ENCODE measurements at places on chromosomes 2 and 18.

DNA sequence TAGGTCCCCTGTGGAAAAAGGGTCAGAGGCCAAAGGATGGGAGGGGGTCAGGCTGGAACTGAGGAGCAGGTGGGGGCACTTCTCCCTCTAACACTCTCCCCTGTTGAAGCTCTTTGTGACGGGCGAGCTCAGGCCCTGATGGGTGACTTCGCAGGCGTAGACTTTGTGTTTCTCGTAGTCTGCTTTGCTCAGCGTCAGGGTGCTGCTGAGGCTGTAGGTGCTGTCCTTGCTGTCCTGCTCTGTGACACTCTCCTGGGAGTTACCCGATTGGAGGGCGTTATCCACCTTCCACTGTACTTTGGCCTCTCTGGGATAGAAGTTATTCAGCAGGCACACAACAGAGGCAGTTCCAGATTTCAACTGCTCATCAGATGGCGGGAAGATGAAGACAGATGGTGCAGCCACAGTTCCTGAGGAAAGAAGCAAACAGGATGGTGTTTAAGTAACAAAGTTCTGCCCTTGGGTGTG is 165.8 kb downstream of the RPIA start:
- DNase-seq = no peak

DNA sequence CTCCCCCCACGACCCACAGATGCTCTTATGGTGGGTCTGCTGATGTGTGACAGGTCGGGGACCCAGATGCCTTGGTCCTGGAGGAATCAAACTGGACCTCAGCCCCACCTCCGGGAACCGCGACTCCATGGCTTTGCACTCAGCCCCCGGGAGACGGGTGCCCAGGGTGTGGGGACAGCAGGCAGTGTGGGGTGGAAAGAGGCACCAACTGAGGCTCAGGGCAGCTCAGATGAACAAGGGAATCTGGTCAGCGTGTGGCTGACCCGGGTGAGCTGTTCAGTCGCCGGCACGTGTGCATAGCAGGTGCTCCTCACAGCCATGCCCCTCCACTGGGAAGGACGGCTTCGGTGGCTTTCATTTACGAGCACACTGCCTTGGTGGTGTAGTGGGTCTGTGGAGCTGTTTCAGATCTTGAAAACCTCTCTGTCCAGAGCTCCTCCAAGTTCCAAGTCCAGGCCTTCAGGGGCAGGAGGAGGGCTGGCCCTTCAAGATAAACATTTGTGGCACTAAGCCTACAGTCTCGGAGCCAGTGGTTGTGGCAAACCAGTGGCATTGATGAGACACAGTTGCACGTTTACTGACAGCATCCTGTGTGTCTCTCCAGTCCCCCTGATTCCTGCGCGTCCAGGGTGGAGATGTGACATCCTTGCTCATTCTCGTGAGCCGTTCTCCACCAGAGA is 471.2 kb upstream of the HS6ST1 start:
- DNase-seq = peak; percentile 10

DNA sequence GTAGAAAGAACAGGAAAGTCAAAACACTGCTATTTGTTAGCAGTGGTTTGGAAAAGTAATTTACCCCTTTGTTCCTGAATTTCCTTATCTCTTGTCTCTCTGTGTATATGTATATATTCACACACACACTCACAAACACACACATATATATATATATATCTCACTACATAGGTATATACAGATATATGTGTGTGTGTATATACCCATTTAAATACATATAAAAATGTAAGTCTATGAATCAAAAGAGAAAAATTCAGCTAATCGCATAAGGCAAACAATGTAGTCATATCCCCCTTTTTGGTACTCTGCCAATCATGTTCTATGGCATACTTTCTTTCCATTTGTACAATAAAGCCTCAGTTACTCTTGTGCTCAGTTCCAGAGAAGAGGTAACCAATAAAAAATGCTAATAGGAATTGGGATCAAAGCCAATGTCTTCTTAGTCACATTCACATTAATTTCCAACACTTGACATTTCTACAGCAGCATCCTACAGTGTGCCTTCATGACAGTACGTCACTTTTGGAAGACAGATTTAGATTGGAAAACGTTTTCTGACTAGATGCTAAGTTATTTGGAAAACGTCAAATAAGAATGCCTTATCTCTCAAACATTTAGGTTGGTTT is 94.6 kb downstream of the MC4R start:
- no peak for DNase-seq

DNA sequence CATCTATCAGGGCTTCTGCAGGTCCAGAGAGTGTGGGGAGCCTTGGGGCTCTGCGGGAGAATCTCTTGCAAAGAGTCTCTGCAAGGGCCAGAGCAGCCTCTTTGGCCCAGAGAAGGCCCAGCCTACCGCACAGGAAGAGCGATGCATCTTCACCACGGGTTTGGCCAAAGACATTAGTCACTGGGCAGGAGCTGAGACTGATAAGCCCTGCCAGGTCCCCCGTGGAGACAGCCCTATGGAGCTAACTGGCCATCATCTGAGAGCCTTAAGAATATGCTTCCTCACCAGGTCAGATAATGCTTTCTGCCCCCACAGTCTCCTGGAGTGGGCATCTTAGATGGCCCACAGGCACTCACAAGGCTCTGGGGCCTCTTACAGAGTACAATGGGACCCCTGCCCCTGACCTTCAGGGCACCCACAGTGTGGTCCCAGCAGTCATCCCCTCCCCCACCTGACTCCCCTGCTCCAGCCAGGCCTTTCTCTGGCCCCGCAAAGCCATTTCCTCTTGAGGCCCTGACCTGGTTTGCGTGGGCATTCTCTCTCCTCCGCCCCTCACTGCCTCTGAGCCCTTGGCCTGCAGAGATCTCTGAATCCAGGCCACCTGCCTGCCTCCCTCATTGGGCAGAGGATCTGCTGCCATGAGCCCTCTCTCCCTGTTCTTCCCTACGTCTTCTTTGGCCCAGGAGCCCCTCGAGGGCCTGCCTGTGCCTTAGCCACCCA is 31.9 kb upstream of the MAPRE3 start:
- no peak for DNase-seq

DNA sequence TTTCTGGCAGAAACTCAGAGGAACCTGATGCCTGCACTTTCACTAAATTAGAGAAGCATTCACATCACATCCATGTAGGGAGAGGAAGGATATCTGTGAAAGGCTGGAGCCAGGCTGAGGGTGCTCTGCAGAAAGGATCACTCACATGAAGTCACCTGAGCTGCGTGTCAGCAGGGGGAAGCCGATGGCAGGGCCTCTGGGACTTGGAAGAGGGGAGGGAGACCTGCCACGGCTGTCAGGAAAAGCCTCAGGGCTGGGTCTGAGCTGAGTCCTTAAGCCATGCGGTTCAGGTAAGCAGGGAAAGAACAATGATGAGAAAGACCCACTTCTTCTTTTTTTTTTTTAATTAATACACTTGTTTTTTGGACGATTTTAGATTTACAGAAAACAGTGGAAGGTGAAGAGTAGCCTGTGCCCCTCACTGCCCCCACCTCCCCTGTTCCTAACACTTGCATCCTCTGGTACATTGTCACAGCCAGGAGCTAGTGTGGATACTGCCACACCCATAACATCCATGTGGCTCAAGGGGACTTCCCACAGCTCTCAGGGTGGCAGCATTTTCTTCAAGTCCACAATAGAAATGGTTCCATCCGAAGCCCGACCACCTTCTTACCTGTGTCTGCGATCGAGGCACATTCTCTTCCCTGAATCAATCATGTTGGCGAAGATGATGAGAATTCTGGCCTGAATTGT is 156.5 kb upstream of the TPO start:
- DNase-seq = no peak

GRCh38 chr2:207939342-207940108 is 85.8 kb downstream of the PLEKHM3 start:
- DNase-seq = no peak

GRCh38 chr2:29066997-29067605 is 7.2 kb downstream of the PCARE start:
- no peak for DNase-seq

DNA sequence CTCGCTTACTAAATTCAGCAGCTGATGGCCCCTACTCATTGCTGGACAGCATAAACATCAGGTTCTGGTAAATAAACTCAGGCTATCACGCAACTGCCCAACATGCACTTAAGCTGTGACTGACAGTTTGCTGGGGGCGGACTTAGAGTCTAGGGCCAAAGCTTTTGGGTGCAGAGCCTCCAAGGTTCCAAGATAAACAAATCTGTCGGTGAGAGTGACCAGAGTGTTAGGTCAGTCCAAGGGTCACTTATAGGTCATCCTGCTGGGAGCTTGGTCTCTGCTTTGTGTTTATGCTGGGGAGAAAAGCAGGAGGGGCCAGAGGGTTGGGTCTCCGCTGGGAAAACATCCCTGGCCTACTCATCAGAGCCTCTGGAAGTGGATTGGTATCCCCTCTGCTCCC is 188.6 kb upstream of the GATA6 start:
- DNase-seq = no peak

- no peak for DNase-seq
Measured at GRCh38 chr18:38022234-38022633, 456.6 kb upstream of the CELF4 start.

GRCh38 chr2:1910021-1910420 is 165.7 kb upstream of the PXDN start:
- no peak for DNase-seq

- no peak for DNase-seq
Measured at GRCh38 chr2:119181791-119182445, 23.4 kb upstream of the C1QL2 start.

- peak; percentile 94 for DNase-seq
Measured at GRCh38 chr2:27703638-27704341, 40.1 kb downstream of the SLC4A1AP start.

- no peak for DNase-seq
Measured at GRCh38 chr2:107757223-107757622, 69.5 kb upstream of the RGPD4 start.

GRCh38 chr2:232997749-232998665 is 15.0 kb downstream of the NGEF start:
- peak; percentile 23 for DNase-seq

- no peak for DNase-seq
Measured at GRCh38 chr2:231425811-231426703, 30.5 kb downstream of the B3GNT7 start.

- DNase-seq = no peak
Measured at GRCh38 chr2:121626777-121627524, 22.3 kb downstream of the CLASP1 start.

DNA sequence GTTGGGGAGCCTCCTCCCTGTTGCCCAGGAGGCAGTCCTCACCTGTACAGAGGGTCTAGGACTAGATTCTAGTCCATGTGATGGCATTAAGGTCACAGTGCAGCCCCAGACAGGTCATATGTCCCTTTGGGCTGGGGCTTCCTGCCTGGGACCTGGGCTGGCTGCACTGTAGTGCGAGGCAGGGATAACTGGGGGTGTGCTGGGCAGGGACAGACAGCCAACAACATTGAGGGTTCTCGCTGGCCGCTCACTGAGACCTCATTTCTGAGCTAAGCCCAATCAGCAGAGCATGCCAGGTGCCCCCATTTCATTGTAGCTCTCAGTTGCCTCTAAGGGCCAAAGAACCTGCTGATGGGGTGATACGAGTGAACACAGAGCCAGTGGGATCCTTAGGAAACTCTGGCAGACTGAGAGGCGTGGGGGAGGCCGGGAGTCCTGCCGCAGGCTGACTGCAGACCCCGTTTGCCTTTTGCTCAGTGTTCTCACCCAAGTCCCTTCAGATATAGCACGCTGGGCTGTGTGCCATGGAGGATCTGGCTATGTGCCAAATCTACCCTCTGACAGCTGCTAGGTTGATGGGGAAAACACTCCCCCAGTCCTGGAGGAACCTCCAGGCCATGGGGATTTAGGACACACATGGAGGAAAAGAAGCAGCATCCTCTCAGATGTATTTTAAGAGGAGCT is 51.9 kb downstream of the DYSF start:
- DNase-seq = peak; percentile 18

GRCh38 chr2:171584001-171584400 is 61.7 kb downstream of the CYBRD1 start:
- DNase-seq = no peak

DNA sequence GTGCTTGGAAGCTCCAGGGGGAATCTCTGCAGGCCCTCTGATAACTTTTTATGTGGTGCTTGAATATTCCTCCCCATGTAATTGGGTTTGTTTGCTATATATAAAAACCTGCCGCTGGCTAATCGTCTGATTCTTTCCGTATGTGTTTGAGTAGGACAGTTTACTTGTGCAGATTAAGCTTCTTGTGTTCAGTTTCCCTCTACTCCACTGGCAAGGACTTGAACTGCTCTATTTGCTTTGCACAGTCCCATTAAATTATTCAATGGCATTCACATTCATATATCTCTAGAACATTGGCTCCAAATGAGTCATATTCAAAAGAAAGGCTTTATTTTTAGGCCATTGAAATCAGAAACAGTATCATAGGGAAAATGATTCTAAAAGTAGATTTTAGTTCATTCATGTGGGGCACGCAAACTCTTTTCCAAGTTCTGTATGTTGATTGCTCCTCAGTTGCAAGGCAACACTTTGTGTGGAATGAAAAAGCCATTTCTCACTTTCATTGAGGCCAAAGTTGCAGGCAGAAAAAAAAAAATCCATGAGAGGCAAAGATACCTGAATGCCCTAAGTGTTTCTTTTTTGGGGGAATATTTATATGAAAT is 1682.3 kb upstream of the PIK3C3 start:
- DNase-seq = no peak

GRCh38 chr2:108564510-108564909 is 30.2 kb downstream of the LIMS1 start:
- DNase-seq = no peak

DNA sequence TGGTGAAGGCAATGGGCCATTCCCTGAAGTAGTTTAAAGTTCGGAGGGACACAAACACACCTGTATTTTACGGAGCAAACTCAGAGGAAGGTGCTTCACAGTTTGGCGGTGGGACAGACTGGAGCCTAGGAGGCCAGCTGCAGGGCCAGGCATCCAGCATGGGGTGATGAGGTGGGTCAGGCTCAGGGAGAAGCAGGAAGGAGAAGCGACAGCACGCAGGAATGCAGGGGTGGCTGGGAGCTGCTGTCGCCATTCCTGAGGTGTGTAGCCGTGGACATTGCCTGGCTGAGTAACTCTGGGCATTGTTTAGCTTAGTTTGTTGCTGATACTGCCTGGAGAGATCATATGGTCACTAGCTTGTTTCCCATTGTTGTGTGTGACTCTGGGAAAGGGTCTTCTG is 35.8 kb upstream of the METTL21A start:
- DNase-seq = no peak

GRCh38 chr2:64192664-64193105 is 48.5 kb upstream of the PELI1 start:
- no peak for DNase-seq

GRCh38 chr2:236659758-236660150 is 90.1 kb downstream of the ACKR3 start:
- no peak for DNase-seq

DNA sequence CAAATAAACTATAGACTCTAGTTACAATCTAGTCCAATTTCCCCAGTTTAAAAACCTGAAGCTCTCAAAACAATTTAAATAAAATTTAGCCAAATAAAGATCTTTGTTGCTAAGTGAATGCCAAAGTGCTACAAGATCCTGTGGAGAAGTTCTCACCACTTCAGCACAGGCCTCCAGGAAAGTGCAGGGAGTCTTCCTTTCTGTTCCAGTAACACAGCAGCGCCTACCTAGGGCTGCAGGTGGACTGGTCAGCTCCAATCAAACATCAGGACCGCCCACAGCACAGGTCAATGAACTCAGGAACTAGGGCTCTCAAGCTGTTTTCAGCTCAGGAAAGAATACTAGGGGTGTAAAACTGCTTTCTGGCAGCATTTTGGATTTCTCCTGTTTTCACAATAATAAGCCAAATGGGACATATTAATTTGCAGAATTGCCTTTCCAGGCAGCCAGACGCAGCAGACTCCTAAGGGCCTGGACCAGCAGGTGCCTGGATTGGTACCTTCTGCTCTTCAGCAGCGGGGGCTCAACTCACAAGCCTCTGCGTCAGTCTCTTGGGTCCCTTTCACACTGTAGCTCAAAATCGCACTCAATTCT is 1.5 kb downstream of the FAM110C start:
- DNase-seq = no peak

GRCh38 chr2:60857056-60857455 is 24.3 kb upstream of the REL start:
- no peak for DNase-seq
